Left forelimb (tissue), 1 donor: ENCODE measurements at places on chromosomes 4 and X.
A peak's percentile ranks its signal among the peaks of the same experiment; 100 is the strongest.

DNA sequence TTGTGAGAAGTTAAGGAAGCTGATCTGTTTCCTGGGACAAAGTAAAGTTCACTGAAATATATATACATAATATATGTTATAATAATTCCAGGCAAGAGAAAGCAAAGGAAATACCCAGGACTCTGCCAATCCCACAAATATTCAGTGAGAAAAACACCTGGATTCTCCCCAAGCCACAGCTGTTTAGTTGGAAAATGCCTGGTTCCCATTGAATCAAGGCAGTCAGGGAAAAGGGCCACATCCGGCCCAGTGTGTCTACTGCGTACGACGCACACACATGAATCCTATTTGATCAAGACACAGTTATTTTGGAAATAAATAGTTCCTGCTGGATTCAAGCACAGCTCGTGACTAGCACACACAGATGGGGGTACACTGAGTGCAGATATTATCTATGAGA, 6.3 kb upstream of the DCHS2 start:
- DNase-seq, result no peak

GRCh38 chr4:143514497-143514896, 995 bp downstream of the SMARCA5 start:
- peak; percentile 78 for DNase-seq

DNA sequence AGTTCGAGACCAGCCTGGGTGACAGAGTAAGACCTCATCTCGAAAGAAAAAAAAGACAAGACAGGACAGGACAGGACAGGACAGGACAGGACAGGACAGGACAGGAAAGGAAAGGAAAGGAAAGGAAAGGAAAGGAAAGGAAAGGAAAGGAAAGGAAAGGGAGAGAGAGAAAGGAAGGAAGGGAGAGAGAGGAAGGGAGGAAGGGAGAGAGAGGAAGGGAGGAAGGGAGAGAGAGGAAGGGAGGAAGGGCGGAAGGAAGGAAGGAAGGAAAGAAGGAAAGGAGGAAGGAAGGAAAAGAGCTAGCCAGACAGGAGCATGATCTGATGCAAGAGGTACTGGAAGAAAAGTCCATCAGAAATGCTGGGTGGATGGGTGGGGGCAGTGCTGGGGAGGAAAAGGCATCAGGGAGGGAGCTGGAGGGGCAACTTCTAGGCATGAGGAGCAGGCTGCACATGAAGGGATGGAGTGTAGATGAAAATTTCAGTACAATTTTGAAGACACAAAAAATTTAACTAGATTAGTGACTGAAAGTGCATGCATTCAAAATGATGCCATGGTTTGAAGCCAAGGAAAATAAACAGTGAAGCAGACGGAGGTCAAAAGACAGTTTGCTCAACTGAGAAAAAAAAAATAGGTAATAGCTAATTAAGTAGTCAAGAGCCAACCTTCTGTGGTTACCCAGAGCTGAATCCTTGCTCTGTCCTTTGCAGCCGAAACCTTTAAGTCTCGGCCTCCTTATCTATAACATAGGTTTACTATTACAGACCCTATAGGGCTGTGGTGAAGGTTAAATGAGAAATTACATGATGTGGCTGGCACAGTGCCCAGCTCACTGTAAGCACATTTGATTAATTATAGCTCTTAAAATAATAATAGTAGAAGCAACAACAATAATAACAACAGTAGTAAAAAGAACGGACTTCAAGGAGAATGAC, 59.9 kb downstream of the ZNF827 start:
- DNase-seq, result no peak

GRCh38 chrX:50081282-50081889, 119.4 kb downstream of the AKAP4 start:
- no peak for DNase-seq

DNA sequence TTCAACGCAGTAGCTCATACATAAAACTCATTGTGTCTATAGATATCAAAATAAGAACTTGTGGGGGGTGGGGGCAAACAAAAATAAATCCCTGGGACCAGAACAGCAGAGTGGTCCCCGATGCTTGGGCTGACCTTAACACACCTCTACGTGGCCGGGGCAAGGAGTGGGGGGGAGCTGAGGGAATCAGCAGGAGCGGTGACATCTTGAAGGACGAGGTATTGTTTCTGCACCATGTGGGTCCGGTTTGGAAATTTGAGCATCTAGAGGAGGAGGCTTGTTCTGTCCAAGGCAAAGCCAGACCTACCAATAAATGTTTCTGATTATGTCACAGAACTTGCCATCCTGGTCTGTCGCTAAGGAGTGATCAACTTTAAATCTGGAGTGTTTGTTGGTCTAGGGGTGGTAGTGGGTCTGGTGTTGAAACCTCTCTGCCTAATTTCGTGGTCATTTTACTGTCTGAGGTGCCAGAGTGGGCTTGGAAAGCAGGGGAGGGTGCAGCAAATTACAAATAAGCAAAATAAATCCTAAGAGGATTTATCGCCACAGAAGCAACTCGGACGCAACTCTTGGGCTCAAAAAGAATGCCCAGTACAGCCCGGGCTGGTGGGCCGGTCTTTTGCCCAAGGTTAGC, 774 bp upstream of the RAPGEF2 start:
- DNase-seq, result no peak

DNA sequence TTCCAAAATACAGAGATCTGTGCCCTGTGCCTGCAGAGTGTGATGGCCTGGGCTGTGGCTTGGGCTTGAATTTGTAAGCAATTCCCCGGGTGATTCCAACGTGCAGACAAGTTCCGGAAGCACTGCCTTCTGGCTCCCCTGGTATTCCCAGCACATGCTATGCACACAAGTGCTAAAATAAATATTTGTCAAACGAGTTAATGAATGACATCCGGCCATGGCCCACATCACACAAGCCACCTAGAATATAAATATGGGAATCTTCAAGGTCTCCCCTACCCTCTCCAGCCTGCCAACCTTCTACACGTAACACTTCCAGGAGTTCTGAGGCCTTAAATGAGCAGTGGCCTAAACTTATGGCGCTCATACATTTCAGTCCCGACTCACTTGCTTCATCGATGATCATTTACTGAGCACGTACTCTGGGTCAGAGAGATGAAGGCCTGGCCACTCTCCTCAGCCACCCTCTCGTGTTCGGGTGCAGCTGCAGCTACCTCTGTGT, 21.3 kb downstream of the DCTD start:
- no peak for DNase-seq

- DNase-seq, result peak; percentile 49
Measured at GRCh38 chr4:8314691-8315255, 45.2 kb downstream of the HTRA3 start.

GRCh38 chr4:1494416-1495315, 88.4 kb upstream of the NKX1-1 start:
- no peak for DNase-seq

DNA sequence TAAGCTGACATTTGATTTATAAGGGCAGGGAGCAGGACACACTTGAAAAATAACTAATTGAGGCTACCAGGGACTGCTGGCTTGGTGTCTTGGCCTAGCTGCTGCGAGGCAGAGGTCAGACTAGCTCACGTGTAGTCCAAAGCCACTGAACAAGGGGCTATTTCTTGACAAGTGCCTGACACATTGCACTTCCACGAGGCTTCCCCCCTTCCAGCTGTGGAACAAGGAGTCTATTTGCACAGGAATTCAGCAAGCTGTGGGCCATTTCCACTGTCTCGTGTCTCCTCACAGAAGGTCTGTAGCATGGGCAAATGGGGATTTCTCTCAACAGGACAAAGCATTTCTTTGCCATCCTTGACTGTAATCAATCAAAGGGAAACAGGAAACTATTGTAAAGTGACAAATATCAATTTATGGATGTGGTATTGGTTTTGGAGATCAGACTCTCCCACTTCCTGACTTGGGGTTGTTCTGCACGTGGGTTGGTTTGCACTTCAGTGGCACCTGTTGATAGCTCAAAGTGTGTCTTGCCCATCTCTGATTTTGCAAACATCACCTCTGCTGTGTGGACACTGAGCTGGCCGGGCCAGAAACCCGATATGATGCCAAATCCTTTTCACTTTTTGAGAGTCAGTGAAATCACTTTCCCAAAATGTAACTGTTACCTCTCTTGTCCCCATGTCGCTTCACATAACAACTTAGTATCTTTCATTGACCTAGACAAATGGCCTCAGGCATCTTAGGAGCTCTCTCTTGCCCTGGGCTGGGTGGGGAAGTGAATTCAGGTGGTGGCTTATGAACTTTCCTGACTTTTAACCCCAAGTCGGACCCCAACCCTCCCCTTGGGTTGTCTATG, 107.4 kb upstream of the MAMLD1 start:
- no peak for DNase-seq

DNA sequence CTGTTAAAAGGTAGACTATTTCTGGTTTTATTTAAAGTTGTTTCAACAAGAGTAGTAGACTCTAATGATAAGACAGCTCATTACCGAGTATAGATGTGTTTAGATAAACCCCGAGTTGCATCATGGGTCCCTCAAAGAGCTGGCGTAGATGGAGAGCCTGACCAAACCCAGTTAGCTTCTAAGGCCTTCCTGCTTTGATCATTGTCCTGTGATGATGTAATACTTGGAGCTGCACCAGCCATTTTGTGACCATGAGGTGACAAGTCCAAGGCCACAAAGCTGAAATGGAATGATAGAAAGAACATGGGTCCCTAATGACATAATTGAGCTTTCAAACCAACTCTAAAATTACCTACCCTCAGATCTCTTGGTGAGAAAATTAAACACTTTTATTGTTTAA, 66.6 kb upstream of the TAB3 start:
- DNase-seq, result no peak

DNA sequence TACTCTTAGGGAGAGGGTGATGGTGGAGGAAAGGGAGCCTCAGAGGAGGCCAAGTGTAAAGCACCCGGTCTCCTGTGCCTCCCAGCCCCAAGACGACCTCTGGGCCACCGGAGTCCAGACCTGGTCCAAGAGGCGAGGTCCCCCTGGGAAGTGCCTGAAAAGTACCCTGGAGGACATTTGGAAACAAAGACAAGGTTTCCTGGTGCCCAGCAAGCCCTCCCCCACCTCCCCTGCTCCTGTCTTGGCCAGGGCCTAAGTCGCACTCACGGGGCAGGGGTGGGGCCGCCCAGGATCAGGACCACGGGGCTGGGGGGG, 532 bp upstream of the SH3BP2 start:
- no peak for DNase-seq

- no peak for DNase-seq
Measured at GRCh38 chr4:1368421-1369090, 21.5 kb downstream of the UVSSA start.

GRCh38 chr4:7910263-7910896, 29.3 kb downstream of the AFAP1 start:
- DNase-seq, result no peak

- no peak for DNase-seq
Measured at GRCh38 chr4:180766944-180767729, 1476.1 kb upstream of the TENM3 start.

DNA sequence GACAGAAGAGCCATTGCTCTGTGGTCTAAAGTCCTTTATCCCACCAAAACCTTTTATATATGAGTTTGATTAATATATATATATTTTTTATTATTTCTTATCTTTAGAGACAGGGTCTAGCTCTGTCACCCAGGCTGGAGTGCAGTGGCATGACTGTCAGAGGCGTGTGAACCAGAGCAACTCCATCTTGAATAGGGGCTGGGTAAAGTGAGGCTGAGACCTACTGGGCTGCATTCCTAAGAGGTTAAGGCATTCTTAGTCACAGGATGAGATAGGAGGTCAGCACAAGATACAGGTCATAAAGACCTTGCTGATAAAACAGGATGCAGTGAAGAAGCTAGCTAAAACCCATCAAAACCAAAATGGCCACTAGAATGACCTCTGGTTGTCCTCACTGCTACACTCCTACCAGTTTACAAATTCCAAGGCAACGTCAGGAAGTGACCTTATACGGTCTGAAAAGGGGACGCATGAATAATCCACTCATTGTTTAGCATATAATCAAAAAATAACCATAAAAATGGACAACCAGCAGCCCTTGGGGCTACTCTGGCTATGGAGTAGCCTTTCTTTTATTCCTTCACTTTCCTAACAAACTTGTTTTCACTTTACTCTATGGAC, 10.5 kb downstream of the TBCK start:
- no peak for DNase-seq

GRCh38 chrX:77431227-77431626, 16.0 kb upstream of the FGF16 start:
- no peak for DNase-seq

DNA sequence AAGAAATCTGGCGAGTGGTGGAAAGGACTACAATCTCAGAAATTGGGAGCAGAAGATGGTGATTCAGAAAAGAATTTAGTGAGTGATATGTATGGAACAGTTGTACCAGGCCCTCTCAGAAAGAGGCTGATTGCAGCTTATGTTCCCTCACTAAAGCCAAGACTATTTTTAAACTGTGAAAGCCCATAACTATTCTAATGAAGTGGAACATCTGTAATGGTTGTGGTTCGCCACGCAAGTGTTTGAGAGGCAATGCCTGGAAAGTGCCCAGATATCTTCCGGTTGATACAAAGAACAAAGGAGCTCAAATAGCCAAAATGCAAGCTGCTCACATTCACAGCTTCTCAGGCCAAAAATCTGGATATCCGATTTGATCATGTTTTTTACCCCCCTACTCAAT, 1250.7 kb downstream of the RAPGEF2 start:
- no peak for DNase-seq

DNA sequence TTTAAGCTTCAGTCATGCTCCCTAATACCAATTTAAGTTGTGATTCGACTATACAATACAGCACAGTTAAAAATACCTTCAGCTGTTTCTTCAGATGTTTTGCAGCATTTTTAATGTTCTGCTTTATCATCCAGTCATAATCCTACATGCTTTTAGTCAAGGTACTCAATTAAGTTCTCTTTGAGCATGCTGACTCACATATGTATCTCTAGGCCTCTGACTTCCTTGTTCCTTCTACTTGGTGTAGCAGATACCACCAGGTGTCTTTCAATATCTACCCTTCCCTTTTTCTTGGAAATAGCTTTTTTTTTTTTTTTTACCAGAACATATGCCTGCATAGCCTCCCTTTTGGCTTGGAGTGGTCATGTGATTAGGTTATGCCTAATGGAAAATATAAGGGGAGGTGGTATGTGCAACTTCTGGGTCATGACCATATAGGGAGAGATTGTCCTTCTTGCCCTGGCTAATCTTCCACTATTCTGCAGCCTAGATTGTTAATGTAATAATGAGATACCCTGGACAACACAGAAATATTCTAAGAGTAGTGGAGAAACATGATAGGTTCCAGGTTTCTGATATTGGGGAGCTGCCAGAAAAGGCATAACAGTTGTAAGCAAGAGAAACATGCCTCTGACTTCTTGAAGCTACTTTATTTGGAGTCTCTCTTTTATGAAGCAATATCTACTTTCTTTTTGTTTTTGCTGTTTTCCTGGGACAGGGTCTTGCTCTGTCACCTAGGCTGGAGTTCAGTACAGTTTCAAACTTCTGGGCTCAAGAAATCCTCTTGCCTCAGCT, 737.2 kb upstream of the SLIT2 start:
- no peak for DNase-seq

- DNase-seq, result no peak
Measured at GRCh38 chr4:147714575-147715401, 17.1 kb upstream of the ARHGAP10 start.

GRCh38 chr4:108144451-108144850, 24.3 kb downstream of the LEF1 start:
- no peak for DNase-seq

DNA sequence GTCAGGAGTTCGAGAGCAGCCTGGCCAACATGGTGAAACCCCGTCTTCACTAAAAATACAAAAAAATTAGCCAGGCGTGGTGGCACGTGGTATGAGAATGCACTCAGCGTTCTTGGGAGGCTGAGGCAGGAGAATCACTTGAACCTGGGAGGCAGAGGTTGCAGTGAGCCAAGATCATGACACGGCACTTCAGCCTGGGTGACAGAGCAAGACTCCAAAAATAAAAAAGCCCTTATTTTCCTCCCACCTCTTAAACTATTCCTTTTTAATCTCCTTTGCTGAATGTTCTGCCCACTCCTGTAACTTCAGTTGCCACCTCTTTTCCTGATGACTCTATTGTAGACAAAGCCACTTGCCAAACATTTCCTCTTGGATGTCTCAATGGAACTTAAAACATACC, 72.6 kb downstream of the TAF1 start:
- no peak for DNase-seq
